ENCODE measurements at places on chromosomes 1 and 21.

DNA sequence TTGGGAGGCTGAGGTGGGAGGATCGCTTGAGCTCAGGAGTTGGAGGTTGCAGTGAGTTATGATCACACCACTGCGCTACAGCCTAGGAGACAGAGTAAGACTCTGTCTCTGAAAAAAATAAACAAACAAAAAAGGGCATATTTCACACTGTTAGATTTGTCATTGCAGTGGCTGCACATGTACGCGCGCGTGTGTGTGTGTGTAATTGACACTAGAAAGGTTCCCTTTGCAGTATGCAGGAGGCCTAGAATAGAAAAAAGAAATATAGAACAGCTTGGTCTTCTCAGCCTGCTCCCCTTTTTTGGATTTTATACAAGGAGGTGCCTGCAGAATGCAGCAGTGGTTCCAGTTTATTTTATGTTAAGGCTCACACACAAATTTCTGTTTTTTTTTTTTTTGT lies 8.6 kb downstream of the MACO1 start:
- no peak for DNase-seq

GRCh38 chr1:177909416-177909815 lies 60.4 kb downstream of the SEC16B start:
- DNase-seq: no peak

DNA sequence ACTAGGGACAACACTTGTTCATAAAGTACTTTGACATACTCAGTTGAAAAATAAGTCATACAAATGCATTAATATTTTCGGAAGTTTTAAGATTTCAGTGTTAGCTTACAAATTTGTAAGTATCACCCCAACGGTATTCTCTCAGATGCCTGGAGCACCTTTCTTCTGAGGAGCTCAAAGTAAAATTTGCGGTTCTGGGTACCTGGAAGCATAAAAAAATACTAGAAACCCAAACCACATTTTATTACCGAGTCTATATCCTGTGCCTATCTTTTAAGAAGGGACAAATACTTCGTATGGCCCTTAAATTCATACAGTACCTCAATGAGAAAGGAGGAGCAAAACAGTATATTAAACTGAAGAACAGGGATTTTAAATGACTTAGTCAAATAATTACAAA lies 10.2 kb downstream of the SRSF4 start:
- DNase-seq: no peak

- DNase-seq: no peak
These were observed 63.6 kb downstream of the RHBG start for GRCh38 chr1:156432669-156433018.

DNA sequence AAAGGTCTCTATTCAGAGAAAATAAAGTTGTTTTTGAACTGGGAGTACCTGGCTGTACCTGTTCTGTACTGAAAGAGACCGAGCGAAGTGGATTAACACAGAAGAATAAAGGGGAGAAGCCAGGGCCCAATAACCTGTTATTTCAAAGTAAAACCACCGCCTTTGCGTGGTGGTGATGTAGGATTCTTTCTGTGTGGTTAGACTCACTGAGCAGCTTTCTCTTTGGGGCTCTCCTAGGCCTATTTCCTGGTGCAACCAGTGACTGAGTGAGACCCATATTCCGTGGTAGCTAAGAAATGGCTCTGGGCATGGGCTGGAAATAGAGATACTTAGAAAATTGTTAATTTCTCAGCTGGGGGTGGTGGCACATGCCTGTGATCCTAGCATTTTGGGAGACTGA lies 99.9 kb downstream of the XCL2 start:
- DNase-seq: no peak

DNA sequence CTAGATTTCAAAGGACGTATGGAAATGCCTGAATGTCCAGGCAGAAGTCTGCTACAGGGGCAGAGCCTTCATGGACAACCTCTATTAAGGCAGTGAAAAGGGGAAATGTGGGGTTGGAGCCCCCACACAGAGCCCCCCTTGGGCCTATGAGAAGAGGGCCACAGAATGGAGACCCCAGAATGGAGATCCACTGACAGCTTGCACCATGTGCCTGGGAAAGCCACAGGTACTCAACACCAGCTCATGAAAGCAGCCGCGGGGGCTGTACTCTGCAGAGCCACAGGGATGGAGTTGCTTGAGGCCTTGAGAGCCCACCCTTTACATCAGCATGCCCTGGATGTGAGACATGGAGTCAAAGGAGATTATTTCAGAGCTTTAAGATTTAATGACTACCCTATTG lies 108.7 kb downstream of the DMRTB1 start:
- DNase-seq: no peak

GRCh38 chr1:183910845-183911244 lies 105.9 kb downstream of the RGL1 start:
- DNase-seq: no peak

GRCh38 chr1:57036641-57037579 lies 71.1 kb upstream of the C8B start:
- no peak for DNase-seq

DNA sequence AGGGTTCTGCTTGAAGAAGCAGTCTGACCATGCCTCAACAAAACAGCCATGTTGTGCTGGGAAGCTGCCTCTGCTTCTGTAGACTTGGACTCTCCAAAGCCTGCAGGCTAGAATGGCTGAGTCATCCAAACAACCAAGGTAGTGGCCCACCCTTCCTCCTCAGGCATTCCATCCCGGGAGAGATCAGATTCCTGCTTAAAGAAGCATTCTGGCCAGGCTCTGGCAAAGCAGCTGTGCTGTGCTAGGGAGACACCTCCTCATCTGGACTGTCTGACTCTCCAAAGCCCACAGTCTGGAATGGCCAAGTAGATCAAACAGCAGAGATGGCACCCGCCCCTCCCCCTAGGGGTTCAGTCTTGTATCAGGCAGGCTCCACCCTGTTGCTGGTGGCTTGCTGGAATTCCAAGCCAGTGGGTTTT lies 38.3 kb upstream of the F3 start:
- DNase-seq: no peak

DNA sequence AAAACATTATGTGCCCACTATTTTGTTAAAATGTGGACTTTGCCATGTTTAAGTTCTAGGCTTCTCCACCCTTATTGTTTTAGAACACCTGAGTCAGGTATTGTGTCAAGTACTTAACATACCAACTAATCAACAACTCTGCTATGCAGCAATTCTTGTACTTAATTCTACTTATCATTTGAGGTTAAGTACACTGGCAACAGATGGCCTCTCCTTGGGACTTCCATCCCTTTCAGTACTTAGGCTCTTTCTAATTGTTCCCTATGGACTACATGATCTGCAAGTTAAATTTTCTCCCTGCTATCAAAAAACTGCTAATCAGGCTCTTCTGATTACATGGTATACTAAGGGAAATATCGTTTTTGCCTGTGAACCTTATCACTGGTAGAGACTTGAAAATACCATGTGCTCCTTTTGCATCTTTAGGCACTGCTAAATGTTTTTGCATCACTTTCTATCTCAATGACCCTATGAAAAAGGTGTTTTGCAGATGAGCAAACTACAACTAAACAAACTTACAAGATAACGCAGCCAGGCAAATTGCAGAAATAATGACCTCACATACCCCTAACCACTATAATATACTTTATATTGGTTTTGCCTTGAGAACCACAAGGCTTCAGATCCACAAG lies 18.9 kb downstream of the SFPQ start:
- no peak for DNase-seq

GRCh38 chr1:213985209-213986019 lies 2.4 kb upstream of the PROX1 start:
- DNase-seq: no peak

- DNase-seq: no peak
These were observed 45.5 kb downstream of the UTP25 start for GRCh38 chr1:209873067-209873799.

DNA sequence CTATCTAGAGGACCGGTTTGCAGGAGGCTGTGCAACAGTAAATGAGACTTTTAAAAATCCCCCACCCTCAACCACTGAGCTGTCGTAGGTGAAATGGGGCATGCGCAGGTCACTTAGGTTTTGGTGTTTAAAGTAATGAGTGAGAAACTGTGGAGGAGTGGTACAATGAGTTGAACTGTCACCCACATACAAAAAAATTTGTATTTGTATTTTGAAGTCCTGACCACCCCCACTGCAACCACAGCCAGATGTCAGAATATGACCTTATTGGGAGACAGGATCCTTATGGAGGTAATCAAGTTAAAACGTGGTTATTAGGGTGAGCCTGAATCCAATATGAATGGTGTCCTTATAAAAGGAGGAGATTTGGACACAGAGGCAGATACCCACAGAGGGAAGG lies 1.6 kb upstream of the IRF6 start:
- DNase-seq: no peak

DNA sequence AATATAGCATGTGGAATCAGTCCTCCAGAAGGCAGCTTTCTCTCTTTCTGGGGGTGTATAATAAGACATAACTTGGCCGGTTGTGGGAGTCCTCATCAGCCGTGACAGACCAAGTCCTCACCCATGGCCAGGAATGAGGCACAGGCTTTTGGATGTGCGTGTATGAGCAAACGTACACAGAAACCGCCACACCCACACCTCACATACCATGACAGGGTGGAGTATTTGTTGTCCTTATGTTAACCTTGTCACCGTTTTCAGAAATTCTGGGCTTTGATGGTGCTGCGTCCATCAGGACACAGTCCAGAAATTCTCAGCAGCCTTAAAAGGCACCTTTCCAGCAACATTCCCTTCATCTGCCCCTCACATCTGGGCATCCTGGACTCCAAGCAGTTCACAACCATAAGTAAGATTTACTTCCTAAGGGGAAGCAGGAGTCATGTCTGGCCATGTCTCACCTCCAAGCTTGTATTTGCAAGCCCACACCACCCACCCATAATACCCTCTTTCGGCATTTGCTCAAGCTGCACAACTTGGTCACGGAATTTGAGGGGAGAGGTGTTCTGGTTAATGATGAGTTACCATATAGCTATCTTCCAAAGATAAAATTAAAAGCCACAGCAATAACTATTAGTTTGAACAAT lies 12.4 kb downstream of the C1orf116 start:
- no peak for DNase-seq

DNA sequence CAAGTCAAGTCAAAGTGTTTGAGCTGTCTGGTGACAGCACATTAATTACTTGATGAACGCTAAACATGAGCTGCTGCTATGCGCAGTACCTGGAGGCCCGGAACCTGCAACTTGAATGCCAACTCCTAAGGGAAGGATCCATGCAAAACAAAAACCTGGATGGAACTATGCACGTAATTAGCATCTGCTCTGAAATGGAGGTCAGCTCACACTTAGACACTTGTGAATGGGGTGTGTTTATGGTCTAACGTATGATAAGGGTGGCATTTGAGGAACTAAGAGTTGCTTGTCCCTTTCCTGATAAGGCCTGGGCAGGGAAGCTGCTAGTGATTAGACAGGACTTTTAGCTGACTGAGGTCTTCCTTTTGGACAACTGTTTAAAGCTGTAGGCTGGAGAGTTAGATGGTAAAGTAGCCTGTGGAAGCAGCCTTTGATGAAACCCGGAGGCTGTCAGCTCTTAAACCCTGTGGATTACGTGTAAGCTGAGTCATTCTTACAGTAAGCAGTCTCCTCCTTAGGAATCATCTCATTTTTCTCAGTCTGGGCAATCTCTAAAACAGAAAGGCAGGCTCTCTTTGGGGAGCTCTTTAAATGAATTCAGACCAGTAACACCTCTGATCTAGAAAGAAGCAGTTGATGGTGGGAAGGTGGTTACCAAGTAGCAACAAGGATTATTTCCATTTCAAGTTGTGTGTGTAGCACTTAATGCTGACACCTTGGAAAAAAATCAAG lies 6.8 kb downstream of the TENT5C start:
- no peak for DNase-seq

GRCh38 chr1:41448821-41449220 lies 35.7 kb downstream of the EDN2 start:
- DNase-seq: no peak

DNA sequence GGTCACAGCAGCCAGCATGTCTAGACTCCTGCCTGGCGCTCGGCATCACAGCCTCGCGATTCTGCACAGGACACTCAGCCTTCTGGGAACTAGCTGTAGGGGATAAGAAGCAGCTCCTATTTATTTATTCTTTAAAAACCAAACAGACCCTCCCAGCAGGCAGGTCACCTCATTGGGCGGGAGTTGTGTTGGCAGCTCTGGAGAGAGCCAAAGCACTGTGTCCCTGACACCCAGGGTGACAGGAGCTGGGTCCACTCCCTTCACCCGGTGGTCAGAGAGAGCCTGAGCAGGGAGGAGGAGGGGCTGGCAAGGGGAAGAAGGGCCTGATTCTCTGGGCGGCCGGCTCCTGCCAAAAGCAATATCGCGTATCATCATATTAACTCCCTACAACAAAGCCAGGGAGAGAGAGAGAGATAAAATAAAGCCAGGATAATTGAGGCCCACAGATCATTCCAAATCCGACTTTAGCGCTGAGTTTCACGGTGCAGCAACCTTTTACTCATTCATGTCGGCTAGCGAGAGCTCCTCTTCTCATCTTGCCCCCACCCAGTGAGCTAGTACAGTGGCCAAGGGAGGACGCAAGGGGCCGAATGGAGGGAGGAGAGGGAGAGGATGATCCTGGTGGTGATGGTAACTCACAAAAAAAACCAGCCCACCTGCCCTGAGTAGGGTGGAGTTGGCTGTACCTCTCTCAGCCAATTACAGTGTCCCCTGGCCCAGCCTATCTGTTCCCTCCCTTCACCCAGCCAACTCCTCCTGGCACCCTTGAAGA lies 79.8 kb upstream of the IFFO2 start:
- DNase-seq: no peak

- no peak for DNase-seq
These were observed 24.8 kb upstream of the ELOA start for GRCh38 chr1:23718482-23718881.

DNA sequence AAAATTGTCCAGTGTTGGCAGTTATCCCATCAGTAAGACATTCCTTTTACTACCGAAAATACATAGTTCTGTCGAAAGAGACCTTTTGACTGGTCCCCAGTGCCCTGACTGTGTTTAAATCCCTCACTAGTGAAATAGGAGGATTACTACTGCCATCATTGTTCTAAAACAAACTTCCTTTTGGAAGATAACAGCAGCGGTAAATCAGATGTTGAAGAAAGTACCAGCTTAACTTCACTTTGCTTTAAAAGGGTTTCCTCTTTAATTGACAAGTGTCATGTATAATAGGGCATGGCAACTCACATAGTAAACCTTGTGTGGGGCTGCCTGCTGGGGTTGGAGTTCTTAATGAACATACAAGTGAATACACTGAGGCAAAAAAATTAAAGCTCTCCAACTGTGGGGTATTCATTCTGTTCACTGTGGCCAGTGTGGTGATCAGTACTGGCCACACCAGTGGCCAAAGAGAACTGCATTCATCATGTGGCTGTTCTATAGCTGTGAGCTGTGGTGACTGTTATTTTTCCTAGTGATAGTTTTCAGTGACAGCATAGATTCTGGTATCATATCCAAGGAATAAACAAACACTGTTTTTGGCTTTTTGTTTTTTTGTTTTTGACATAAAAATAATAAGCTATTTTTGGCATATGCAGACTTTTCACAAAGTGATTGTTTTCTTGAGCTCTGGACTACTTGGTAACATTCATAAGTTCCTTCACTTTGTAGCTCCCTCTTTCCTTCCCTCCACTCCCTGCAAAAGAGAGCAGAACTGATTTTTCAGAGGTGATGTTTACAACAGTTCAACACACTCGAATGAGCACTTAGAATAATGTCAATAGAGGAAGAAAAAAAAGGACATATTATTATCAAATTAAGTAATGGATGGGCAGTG lies 74.5 kb downstream of the NFIA start:
- DNase-seq: no peak

- no peak for DNase-seq
These were observed 23.0 kb upstream of the PIGC start for GRCh38 chr1:172466795-172467407.
